NCI-H2081 (cell line): ENCODE measurements at places on chromosomes 7 and 10.

GRCh38 chr10:112959207-112959838 is 9.3 kb downstream of the TCF7L2 start:
- no peak for DNase-seq

DNA sequence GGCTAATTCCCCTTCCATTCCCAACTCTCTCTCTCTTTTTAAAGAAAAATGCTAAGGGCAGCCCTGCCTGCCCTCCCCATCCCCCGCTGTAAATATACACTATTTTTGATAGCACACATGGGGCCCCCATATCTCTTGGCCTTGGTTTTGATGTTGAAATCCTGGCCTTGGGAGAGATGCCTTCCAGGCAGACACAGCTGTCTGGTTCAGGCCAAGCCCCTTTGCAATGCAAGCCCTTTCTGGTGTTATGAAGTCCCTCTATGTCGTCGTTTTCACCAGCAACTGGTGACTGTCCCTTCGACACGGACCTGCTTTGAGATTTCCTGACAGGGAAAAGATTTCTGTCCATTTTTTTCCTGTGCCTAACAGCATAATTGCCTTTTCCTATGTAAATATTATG is 3.0 kb downstream of the ADRA2A start:
- DNase-seq, result no peak

- DNase-seq, result no peak
Measured at GRCh38 chr10:124826262-124826661, 24.6 kb downstream of the ABRAXAS2 start.

DNA sequence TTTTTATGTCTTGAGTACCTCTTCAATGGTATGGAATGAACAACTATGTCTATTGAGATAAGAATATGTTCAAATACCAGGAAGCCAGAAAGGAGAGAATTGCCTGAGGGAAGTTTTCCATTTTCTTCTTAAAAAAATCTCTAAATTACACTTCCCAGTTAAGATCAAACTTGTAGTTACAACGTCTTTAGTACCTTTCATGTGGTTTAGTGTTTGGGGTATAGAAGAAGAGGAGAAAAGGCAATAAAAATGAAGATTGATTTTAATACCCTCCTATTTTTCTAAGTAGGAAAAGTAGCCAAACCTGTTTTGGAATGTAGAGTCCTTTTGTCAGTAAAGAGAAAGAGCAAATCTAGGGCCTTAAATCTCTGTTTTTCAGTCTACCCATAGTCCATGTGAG is 470.0 kb upstream of the SEMA3A start:
- DNase-seq, result no peak

- DNase-seq, result no peak
Measured at GRCh38 chr10:75358132-75358531, 43.4 kb downstream of the ZNF503 start.

GRCh38 chr7:2072042-2072441 is 160.7 kb downstream of the MAD1L1 start:
- DNase-seq, result no peak

DNA sequence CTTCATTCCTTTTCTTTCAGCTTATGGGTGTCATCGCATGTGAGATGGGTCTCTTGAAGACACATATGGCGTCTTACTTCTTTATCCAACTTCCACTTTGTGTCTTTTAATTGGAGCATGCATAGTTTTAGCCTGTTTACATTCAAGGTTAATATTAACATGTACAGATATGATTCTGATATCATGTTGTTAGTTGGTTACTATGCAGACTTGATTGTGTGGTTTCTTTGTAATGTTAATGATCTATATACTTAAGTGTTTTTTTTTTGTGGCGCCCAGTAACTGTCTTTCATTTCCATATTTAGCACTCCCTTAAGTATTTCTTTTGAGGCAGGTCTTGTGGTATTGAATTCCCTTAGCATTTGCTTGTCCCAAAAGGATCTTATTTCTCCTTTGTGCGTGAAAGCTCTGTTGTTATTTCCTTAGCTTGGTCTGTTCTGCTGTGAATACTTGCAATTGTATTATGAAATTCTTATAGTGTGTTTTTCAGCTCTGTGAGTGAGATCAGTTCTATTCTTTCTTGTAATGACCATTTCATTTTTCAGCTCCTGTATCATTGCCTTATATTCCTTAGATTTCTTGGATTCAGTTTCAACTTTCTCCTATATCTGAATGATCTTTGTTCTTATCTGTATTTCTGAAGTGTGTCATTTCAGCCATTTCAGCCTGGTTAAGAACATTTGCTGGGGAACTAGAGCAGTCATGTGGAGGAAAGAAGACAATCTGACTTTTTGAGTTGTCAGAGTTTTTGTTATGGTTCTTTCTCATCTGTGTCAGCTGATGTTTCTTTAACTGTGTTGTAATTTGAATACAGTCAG is 88.4 kb downstream of the ABCA13 start:
- DNase-seq, result no peak

GRCh38 chr10:96695975-96696634 is 24.2 kb downstream of the PIK3AP1 start:
- no peak for DNase-seq

- DNase-seq, result no peak
Measured at GRCh38 chr7:50217401-50217800, 87.1 kb upstream of the IKZF1 start.

DNA sequence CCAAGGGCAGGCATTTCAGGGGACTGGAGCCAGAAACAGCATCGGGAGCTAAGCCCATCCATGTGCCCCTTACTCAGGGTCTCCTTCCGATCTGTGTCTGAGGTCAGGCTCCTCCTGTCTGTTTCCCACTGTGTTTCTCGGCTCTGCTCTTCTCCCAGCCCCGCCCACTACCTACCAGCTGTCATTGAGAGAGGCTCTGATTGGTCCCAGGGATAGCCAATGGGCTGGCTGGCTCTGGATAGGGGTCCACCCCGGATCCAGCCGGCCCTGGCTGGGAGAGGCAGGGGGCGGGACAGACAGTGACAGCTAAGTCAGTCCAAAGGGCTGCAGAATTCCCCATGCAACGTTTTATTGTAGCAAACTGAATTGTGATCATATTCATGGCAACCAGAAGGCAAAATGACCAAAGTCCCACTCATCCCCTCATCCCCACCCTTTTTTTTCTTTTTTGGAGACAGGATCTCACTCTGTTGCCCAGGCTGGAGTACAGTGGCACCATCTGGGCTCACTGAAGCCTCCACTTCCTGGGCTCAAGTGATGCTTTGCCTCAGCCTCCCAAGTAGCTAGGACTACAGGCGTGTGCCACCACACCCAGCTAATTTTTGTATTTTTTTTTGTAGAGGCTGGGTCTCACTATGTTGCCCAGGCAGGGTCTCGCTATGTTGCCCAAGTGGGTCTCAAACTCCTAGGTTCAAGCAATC is 76.3 kb downstream of the CLIP2 start:
- DNase-seq, result peak; percentile 11

GRCh38 chr7:36765605-36766004 is 41.3 kb upstream of the AOAH start:
- DNase-seq, result no peak

DNA sequence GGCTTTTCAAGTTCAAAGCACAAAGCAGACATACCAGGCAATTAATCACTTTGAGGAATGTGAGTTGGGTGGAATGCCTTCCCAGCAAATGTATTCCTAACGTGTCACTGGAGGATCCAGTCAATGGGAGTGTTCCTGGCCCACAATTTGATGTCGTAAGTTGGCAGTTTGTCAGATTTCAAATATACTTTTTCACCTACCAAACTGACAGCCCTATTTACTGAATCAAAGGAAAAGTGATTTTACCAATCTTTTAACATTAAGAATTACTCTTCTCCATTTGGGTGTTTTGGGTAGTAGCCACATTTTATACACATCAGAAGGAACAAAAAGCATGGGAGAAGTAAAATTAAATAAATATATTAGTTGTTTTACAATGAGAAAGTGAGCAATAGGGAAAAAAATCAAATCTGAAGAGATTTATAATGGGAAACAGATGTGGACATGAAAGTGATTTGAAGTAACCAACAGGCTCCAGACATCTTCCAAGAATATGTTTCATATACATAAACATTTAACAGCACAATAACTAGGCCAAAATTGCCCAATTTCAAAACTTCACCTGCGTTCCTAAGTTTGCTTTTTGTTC is 222.9 kb downstream of the MTERF1 start:
- DNase-seq, result no peak

- no peak for DNase-seq
Measured at GRCh38 chr7:66627881-66628360, 760 bp upstream of the KCTD7 start.

DNA sequence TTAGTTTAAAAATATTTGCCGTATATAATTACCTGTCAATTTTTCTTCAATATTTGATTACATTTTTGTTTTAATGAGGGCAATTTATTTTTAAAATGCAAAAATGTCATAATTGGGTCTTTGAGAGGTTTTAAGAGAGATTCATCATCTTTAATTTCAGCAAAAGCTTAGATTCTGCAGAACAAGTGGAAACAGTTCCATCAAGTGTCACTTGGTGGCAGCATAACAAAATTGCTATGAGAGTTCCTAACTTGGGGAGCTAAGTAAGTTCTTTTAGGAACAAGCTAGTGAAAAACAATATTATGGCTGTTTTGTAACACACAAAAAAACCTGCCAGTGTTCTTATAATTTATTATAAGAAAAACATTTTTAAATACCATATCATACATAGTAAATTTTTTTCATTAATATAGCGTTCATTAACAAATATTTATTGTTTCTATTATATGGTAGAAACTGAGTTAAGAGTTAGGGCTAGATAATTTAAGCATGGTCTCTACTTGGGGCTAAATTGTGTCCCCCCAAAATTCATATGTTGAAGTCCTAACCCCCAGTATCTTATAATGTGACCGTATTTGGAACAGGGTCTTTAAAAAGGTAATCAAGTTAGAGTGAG is 155.2 kb downstream of the MAGI2 start:
- DNase-seq, result peak; percentile 47

- DNase-seq, result no peak
Measured at GRCh38 chr7:111708072-111708471, 145.8 kb upstream of the IMMP2L start.

- peak; percentile 51 for DNase-seq
Measured at GRCh38 chr7:80047032-80047431, 87.6 kb upstream of the GNAI1 start.

DNA sequence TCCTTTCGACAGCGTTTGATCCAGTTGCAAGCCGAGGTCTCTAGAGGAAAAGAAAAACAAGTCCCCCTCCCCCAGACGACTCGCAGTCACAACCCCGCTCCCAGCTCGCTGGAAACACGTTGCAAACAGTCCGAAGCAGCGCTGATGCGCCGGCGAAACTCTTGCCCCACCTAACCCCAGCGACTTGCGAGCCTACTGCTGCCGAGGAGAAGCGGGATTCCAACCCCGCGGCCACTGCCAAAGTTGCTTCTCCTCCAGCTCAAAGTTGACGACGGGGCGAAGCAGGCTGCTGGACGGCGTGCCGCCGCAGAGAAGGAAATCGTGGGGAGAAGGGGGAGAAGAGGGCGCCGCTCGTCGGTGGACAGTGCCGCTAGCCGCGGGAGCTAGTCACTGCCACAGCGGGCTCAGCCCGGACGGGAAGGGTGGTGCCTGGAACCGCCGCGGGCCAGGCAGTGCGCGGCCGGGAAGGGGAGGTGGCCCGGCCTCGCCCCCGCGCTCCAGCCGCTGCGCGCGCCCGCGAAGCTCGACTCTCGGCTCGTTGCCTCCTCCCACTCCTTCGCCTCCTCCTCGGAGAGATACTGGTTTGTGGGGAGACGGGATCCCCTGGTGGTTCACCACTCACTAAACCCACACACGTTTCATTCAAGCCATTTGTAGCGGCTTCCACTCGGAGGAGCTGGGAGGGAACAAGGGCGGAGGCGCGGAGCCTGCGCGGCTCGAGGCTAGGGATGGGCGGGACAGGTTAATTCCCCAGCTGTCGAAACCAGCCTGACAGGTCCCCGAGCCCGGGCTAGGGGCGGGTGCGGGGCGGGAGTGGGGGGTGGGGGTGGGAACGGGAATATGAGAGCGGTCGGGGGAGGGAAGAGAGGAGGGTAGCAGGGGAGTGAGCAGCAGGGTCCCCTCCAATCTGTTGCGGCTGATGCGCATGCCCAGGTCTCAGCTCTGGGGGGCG is at the start of gene GPR37:
GPR37 (minus strand) TSS at position 392 of the 952 bp plus-strand sequence. CDS start 816 bp downstream, outside the sequence.
- DNase-seq, result peak; percentile 79

GRCh38 chr7:30921540-30922401 is 10.1 kb downstream of the AQP1 start:
- DNase-seq, result no peak

DNA sequence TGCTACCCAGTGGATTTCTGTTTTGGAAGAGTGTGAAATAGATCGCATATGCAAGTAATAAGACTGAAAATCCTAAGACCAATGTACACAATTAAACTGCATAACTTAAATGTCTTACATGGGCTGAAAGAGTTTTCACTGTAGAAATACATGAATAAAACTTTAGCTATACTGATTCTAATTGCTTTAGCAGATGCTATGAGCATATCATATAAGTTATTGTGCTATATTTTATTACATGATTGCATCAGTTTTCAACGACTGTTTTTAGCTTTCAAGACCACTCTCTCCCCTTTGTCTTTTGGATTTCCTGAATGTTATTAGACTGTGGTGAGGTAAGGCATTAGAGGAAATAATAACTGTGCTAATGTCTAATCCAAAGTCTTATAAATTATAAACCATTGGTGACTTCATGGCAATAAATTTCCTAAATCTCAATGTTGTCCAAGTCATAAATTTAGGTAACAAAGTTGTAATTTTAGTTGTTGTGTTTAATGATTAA is 124.5 kb downstream of the SEMA3A start:
- no peak for DNase-seq

GRCh38 chr10:37436357-37436756 is 311.0 kb downstream of the ANKRD30A start:
- DNase-seq, result no peak

DNA sequence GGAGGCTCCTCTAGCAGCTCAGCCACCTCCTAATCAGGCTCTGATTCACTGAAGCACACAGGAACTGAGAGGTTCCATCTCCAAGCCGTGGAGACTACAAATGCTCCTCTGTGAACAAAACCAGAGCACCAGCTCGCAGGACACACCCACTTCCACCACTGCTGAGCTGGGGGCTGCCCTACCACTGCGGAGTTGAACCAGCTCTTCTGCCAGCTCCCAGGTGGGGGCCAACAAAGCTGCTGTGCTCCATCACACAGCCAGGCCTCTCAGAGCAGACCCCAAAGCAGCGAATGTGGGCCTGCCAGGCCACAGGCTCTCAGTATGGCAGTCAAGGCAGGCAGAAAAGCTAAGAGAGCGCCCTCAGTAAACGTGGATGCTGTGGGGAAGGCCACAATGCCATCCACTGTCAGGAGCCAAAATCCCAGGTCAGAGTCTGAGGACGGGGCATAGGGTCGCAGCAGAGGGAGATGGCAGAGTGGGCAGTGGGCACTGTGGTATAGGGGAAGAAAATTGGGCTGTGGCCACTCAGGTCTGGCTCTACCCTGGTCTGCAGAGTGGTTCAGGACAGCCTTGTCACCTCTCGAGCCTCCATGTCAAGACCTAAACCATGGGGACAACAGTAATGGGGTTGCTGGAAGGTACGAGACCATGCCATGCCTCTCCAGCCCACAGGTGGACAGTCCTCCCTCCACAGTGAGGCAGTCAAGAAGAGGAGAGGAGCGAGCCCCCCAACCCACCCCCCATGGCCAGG is 82.1 kb downstream of the GRID1 start:
- DNase-seq, result no peak

GRCh38 chr7:128136215-128136597 is 104.9 kb upstream of the LEP start:
- DNase-seq, result no peak
